ENCODE measurements at places on chromosomes 5 and 9.
A peak's percentile ranks its signal among the peaks of the same experiment; 100 is the strongest.

- DNase-seq = no peak
Measured at GRCh38 chr5:10355071-10355889, 1.8 kb downstream of the MARCHF6 start.

GRCh38 chr5:22699319-22699718, 153.8 kb downstream of the CDH12 start:
- DNase-seq = no peak

- DNase-seq = no peak
Measured at GRCh38 chr5:142156839-142157463, 48.4 kb downstream of the NDFIP1 start.

- DNase-seq = peak; percentile 30
Measured at GRCh38 chr5:170554521-170555267, 50.9 kb downstream of the KCNIP1 start.

- DNase-seq = no peak
Measured at GRCh38 chr5:5100635-5101034, 39.5 kb upstream of the ADAMTS16 start.

GRCh38 chr5:34582371-34582770, 73.8 kb upstream of the RAI14 start:
- no peak for DNase-seq

DNA sequence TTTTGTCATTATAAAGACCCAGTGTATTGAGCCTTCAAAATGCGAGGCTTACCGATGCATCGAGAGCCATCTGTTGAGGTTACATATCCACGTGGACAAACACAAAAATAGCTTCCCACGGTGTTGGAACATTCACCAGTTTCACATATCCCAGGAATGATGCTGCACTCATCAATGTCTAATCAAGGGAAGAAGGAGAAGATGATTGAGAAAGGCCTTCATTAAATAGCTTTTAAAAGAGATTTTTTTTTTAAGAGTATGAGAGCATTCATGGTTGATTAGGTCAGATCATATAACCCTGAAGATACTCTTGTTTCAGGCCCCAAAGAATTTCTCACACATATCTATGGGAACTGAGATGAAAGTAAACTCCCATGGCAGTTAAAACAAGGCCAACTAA, 129.4 kb downstream of the FBN2 start:
- DNase-seq = no peak

DNA sequence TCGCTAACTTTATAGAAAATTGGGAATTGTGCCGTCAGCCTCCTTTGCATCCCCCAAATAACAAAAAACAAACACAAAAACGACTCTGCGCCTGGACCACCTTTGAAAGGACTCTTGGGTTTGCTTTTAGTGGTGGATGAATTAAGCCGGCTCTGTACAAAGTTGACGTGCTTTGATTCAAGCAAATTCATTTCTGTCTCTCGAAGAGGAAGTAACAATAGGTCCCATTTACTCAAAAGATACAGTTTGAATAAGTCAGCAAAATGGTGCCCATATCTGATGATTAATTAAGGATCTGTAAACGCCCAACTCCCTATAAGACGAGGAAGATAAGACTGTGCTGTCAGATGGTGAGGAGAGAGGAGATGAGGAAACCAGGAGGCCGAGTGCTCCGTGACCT, 67.8 kb downstream of the AK8 start:
- no peak for DNase-seq

DNA sequence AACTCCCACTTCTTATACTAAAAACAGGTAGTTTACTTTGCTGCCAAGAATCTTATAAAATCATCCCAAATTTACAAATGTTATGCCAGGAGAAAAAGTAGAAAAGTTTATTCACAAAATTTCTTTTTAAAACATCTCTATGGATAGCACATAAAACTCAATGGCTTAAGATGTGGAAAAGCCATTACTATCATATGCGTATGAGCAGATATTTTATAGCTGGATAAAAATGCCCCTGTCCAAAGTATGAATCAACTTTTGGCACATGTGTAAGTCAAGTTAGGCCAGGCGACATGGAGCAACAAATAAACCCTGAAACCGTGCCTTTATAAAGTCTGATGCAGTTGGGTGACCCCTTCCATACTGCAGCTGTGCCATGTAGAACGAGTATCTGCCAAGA, 38.6 kb upstream of the FBP1 start:
- DNase-seq = no peak

- DNase-seq = peak; percentile 30
Measured at GRCh38 chr5:127040796-127041520, 10.6 kb upstream of the MARCHF3 start.

DNA sequence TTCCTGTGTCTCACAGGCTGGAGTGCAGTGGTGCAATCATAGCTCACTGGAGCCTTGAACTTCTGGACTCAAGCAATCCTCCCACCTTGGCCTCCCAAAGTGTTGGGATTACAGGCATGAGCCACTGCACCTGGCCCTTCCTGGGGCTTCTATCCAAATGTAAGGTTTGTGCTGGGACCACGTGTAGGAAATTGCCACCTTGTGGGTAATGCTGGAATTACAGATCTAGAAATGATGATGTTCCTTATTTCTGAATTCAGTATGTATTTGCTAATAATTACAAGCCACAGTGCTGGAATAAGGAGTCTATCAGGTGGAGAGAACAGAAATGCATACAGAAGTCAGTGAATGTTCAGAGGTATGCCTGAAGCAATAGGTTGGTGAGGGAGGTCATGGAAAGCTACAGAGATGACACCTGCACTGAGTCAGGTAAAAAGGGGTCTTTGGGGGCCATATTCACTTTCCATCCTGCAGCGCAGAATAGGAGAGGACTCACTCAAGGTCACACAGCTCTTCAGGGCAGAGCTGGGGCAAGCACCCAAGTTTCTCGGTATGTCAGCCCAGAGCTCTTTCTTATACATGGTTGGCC, 8.8 kb upstream of the IGFBPL1 start:
- no peak for DNase-seq

DNA sequence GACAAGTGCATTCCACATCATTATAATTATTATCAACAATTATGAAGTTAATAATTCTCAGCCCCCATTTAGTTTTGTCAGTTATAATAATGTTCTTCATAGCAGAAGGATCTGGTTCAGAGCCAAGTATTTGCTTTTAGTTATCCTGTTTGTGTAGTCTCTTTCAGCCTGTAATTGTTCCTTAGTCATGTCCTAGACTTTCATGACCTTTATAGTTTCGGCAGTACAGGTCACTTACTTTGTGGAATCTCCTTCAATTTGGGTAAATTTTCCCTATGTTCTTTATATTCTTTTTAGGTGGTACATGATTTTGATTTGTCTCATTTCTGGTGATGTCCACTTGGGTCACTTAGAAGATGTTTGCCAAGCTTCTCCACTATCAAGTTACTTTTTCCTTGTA, 34.3 kb downstream of the UBE2R2 start:
- no peak for DNase-seq

GRCh38 chr9:87855061-87855460, 27.6 kb upstream of the SPATA31E1 start:
- DNase-seq = no peak

DNA sequence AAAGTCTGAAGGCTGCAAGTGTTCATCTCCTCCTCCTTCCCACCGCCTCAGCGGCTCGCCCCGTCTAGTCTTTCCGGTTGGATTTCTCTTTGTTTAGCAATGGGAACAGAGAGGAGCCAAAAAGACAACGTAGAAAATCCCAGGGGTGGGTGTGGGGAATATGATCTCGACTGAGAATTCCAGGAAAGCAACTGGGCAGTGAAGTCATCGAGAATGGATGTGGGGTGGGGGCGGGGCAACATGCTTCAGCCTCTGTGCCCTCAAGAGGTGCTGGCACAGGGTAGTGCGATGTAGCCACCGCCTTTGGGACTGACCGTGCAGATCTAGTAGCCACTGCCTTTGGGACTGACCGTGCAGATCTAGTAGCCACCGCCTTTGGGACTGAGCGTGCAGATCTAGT, 12.9 kb downstream of the MSX2 start:
- DNase-seq = no peak

- DNase-seq = no peak
Measured at GRCh38 chr9:124280176-124280691, 22.5 kb downstream of the NEK6 start.

- DNase-seq = no peak
Measured at GRCh38 chr9:89743573-89744254, 138.9 kb downstream of the GADD45G start.

DNA sequence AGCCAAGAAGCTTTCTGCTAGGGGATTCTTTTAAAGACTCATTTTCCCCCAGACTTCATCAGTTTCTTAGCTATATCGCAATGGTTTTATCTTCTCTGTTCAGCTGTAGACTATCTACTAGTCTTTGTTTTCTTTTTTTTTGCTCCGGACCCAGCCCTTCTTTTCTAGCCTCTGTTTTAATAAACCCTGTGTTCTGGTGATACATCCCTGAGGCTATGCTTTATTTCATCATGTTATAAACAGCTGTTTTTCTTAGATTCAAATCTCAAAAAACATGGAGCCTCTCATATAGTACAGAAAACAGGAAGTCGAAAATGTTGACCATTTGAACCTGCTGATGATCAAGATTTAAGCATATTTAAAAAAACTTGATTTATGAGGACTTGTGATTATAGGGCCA, 37.8 kb downstream of the SCGB3A1 start:
- no peak for DNase-seq

DNA sequence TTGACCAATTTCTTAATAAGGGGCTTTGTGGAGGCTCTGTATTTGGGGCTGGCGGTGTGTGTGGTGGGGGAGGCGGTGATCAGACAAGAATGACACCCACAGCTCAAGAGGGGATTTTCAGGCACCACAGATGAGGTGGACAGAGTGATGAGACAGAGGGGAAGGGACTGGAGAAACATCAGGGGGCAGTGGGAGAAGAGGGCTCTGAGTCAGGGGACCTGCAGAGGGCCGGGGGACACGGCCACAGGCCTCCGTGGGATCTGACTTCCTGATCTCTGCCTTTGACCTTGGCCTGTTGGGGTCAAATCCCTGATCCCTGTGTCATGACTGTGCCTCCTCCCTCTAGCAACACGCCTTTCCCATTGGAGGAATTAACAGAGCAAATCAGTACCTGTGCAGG, 197.7 kb downstream of the C9orf50 start:
- no peak for DNase-seq

- DNase-seq = no peak
Measured at GRCh38 chr5:54671111-54671531, 153.6 kb downstream of the SNX18 start.

DNA sequence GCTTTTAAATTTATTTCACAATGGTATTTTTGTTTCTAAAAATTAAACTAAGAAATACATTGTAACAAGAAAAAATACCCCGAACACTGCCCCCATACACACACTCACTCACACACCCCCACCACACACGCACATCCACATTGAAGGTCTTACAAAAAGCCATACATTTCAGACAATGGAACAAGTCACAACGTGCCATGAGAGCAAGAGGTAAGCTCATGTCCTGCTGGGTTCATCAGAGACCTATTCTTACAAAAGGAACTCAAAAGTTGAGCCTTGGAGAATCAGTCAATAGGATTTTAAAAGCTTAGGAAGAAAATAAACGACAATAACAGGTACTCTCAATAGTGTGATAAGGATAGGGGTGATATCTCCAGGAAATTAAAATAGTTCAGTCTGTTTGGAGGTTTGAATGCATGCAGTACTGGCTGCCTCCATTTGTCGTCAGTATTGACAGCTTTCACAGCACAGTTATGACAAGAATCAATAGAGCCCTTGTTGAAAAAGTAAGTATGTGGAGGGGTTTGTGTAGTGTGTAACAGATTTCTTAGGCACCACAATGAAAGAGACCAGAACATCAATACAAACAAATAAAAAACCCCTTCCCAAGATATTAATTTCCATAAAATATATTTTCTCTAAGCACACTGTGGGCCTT, 1826.2 kb upstream of the CDH6 start:
- DNase-seq = no peak

DNA sequence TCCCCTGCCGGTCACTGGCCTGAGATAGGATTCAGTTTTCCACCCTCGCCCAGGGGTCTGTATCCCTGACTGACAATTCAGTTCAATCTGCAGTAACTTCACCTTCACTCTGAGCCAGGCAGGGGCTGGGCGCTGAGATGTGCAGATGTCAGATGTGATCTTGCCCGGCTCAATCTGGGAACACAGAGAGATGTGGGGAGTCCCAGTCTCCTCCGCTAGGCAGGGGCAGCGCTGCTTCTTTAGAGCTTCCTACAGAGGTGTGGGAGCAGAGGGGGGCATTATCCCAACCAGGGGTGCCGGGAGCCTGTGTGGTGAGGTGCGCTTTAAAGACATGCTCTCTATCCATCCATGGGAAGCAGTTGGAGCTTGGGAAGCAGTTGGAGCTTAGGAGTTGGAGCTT, 14.6 kb downstream of the TMOD1 start:
- no peak for DNase-seq

DNA sequence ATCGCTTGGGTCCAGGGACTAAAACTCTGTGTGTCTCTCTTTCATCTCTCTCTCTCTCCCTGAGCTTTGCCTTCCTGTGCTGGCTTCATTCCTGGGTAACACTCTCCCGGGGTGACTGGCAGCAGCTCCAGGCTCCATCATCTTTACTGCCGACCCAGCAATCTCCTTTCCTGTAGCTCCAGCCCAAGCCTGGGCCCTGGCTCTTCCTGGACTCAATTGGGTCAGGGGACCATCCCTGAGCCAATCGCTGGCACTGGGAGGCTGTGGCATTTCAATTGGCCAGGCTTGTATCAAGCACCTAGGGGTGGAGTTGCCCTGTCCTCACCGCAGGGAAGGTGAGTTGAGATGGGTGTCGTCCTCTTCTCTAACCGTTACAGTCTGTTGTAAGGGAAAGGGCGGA, 31.9 kb downstream of the FAM240B start:
- no peak for DNase-seq

- DNase-seq = no peak
Measured at GRCh38 chr9:128101231-128101661, 26.3 kb downstream of the PTGES2 start.

DNA sequence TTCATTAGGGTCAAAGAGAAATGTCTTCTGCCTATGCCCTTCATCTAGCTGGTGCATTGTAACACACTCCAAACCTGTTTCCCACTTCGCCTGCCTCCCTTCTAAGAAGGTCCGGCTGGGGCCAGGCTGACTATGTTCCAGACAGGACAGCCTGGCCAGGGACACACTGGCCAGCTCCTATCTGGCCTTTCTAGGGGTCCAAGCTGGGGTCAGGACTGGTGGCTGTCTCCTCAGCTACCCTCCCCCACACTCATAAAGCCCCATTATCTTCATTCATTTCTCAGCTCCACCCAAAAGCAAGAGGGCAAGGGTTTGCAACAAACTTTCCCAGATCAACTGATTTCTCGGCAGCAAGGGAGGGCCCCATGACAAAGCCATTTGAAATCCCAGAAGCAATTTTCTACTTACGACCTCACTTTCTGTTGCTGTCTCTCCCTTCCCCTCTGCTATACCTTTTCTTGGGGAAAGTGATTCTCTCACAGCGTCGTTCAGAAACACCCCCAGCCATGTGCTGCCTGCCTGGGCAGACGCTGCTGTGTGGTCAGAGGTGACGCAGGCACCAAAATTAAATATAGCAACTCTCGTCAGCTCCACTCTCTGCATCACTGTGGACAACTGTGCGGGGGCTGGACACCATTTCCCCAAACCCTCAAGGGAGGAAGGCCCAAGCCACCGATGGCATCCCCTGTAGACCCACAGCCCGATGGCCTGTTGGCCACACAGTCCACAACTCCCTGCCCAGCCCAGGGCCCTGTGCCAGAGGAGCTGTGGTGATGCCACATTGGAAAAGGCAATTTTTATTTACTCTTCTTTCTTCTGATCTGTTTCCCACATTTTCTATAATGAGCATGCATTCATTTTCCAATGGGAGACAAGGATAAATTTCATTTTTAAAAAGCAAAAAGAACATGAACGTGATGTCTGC, 6.1 kb downstream of the IL13 start:
- no peak for DNase-seq

- no peak for DNase-seq
Measured at GRCh38 chr9:134215699-134216448, 51.5 kb upstream of the RNU6ATAC start.
